NCI-H1436 treated with DMSO at 0.1 percent for 48 hours (cell line): ENCODE measurements at places on chromosomes 7 and 10.

DNA sequence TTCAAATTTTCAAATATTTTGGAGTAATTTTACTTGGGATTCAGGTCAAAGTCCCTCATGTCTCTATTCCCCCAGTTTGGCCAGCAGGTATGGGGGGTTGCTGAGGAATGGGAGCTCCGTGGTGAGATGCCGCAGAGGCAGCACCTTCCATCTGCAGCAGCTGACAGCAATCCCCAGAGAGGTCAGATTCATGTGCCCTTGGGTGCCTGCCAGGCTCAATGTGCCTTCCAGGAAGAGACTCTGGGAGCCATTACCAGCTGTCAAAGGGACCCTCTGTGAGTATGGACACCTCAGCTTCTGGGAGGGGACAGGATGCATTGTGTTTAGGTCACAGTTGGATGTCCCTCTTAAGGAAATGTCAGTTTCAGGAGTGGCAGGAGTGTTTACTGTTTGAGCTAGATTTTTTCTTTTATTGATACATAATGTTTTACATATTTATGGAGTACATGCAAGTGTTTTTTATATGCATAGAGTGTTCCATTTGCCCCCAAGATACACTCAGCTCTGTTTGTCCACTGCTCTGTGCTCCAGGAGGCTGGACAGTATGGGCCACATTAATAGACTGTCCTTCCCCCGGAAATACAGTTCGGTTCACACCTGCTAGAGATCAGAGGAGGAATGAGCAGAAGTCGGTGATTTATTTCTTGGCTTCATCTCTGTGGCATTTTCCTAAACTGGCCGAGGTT, 75.3 kb upstream of the GRB10 start:
- no peak for DNase-seq

DNA sequence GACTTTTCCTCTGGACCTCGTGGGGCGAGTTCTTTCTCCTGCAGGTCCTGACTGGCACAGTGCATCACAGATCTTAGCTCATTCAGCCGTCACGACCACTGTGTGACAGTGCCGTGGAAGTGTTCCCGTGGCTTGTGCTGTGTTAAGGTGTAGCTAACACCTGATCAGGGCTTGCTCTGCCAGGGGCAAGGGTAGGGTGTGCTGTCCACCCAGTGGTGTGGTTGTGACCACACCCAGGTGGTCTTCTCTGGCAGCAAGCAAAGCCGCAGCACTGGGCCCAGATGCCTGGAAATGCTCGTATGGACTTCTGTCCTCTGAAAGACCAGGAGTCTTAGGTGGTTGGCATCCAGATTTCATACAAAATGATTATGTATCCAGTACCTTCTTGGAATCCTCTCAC, 86.2 kb downstream of the GLRX3 start:
- no peak for DNase-seq

GRCh38 chr7:2477447-2478398, 1.5 kb upstream of the GRIFIN start:
- DNase-seq = no peak

DNA sequence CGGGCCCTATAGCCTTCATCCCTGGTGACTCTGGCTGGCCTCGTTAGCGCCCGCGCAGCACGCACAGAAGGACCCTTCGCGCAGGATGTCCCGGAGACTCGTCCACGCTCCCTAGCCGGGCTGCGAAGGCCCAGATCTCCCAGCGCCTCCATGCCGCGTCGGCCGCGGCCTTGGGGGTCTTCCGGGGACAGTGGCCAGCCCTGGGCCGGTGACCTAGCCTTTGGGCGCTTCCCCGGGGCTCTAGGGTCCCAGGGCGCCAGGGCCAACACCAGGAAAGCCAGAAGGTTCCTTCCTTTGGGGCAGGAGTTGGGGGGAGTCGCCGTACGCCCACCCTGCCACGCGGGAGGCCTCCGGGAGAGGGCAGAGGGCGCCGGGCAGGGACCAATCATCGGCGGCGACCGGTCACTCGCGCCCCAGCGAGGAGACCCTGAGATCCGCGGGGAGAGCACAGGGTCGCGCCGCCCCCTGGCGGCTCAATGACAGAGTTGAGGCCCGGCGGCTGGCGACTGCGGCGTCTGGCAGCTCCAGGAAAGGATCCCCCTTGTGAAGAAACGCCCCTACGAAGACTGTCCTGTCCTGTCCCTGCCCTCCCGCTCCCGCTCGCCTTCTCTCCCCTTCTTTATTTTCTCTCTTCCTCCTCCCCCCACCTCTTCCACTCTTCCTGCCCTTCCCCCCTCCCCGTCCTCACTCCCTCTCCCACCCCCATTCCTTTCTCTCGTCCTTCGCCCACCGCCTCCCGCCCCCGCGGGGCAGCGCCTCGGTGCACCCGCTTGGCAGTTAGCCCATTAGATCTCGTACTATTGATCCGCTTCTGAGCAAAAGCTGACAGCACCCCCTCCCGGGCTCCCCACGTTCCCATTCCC, 62.3 kb upstream of the LBX1 start:
- peak; percentile 33 for DNase-seq

DNA sequence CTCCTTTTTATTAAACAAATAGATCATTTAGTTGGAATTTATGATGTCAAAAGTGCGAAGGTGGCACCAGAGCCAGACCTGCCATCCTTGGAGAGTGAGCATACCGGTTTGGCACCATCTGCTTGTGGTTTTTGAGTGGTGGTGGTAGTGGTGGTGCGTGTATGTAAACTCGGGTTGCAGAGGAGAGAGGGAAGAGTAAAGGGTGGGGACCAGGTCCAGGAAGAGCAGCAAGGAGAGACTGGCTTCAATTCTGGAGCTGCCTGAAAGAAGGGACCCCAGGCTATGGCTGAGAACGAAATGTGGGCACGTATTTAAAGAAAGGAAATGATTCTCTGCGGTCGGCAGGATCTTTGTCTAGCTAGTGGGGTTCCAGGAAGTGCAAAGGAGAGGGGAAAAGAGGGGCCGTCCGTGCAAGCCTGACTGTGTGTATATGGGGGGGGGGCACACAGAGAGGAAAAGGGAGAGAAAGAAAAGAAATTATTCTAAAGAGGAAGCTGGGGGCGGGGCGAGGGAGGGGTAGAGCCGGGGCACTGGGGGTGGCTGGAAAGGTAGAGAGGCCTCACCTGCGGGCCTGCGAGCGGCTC, 448 bp upstream of the GOLGA7B start:
- DNase-seq = no peak

GRCh38 chr7:38169847-38170246, 8.2 kb upstream of the STARD3NL start:
- no peak for DNase-seq

- no peak for DNase-seq
Observed at GRCh38 chr10:79380946-79381721, 33.9 kb downstream of the PPIF start.

- no peak for DNase-seq
Observed at GRCh38 chr7:155303039-155303593, 5.4 kb downstream of the INSIG1 start.

DNA sequence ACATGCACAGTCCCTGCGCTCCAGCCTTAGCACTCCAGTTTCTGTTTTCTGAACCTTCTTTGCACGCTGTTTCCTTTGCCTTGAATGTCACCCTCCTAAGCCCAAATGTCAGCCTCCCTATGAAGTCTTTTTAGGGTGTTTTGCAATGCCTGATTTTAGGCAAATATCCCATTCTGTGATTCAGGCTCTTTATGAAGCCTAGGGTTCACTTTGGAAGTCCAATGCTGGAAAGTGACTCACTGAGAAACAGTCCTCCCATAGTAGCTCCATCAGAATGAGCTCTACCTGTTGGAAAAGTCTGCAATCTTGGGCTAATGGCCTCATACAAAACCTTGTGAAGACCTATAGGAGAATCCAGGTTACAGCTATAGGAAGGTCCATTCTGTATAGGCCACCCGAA, 5.3 kb downstream of the LAMB4 start:
- DNase-seq = no peak

- DNase-seq = no peak
Observed at GRCh38 chr10:78565841-78566240, 502.9 kb upstream of the ZMIZ1 start.

- DNase-seq = no peak
Observed at GRCh38 chr7:77450613-77451012, 34.5 kb upstream of the GSAP start.
